WERI-Rb-1 (cell line): ENCODE measurements at places on chromosomes 5 and 9.

- DNase-seq = peak; percentile 8
Measured at GRCh38 chr5:1447671-1448361, 2.6 kb upstream of the SLC6A3 start.

GRCh38 chr5:34469971-34470370 lies 186.2 kb upstream of the RAI14 start:
- DNase-seq = no peak

DNA sequence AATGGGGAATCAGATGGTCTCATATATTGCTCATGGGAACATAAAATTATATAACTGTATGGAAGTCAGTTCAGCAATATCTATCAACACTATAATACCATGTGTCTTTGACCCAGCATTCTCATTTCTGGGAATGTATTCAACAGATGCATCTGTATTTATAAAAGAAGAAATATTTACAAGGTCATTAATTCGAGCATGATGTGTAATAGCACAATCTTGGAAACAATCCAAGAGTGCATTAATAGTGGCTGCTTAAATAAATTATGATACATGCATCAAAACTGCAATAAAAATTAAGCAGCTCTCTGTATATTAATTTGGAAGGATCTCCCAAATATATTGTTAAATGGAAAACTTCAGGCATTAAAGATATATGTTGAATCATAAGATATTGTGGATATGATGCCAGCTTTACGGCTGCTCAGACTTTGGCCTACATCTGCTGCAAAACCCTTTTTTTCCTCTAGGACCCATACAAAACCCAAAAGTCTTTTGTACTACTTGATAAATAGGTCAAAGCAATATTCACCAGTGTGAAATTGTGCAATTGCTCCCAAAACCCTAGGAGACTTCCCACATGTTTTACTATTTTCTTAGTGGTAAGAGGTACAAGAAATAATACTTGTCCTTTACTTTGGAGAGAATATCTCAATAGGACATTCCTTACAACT lies 45.3 kb upstream of the ISOC1 start:
- DNase-seq = no peak

DNA sequence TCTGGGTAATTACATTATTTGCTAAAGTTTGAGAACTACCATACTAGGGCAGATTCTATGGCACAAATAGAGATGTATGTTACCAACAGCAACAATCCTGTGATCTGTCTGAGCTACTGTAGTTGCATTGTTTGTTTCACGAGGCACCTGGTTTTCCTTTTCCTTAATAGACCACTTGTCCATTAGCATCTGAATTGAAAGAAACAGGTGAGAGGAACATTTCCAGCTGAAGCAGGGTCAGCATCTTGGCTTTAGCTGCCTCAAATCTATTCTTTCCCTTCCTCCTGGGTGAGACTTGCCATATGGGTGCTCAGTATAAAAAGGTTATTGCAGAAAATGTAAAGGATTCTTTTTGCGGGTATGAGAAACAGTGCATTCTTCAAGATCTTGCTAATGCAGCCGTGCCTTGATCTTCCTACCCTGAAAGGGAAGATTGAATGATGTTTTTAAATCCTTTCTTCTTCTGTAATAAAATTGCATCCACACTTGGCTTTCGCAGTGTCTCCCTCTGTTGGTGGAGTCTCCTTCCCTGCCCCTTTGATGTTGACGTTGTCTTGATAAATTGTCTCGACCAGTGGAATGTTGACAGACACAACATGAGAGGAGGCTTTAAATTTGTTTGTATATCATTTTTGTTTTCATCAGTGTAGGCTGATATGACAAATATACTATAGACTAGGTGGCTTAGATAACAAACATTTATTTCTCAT lies 118.0 kb upstream of the BRINP1 start:
- no peak for DNase-seq

GRCh38 chr5:121969660-121970295 lies 8.0 kb downstream of the SRFBP1 start:
- no peak for DNase-seq

- DNase-seq = no peak
Measured at GRCh38 chr5:81228084-81228483, 5.0 kb upstream of the CKMT2 start.

DNA sequence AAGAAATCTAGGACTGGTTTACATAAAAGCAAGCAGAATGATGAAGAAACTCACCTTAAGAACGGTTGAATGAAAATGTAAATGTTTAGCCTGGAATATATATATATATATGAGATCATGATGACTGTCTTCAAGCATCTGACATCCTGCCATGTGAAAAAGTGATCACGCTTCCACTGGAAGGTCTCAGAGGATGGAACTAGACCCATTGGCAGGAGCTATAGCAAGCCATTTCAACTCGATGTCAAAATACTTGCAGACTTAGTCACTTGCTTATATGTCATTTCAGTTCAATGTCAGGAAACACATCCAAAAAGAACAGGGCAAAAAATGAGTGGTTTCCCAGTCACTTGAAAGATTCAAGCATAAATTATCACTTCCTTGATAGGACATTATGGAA lies 22.2 kb upstream of the TMEM161B start:
- no peak for DNase-seq

GRCh38 chr9:114602620-114603019 lies 8.5 kb upstream of the TMEM268 start:
- no peak for DNase-seq

- no peak for DNase-seq
Measured at GRCh38 chr5:169298193-169298592, 2.7 kb downstream of the SLIT3 start.

GRCh38 chr5:88542786-88543185 lies 274.1 kb upstream of the TMEM161B start:
- DNase-seq = no peak

- no peak for DNase-seq
Measured at GRCh38 chr5:122063836-122064235, 14.2 kb downstream of the LOX start.

DNA sequence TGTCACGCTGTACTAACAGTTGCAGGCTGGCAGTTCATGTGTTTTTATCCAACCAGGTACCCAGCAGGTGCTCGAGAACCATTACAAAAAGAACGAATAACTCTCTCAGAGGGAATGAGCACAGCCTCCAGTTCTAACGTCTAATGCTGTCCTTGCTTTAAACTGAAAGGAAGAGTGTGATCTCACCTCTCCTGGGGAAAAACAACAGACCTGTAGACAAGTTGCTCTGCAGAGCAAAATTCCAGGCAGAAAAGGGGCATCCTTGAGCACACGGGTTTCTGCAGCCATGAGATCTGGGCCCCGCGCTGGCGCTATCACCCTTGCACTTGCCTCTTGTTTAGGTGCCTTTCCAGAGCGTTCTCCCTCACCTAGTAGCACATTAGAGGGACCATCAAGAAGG lies 92.5 kb upstream of the DNAH5 start:
- DNase-seq = no peak

- DNase-seq = peak; percentile 30
Measured at GRCh38 chr9:131954299-131954698, 125.4 kb downstream of the MED27 start.

DNA sequence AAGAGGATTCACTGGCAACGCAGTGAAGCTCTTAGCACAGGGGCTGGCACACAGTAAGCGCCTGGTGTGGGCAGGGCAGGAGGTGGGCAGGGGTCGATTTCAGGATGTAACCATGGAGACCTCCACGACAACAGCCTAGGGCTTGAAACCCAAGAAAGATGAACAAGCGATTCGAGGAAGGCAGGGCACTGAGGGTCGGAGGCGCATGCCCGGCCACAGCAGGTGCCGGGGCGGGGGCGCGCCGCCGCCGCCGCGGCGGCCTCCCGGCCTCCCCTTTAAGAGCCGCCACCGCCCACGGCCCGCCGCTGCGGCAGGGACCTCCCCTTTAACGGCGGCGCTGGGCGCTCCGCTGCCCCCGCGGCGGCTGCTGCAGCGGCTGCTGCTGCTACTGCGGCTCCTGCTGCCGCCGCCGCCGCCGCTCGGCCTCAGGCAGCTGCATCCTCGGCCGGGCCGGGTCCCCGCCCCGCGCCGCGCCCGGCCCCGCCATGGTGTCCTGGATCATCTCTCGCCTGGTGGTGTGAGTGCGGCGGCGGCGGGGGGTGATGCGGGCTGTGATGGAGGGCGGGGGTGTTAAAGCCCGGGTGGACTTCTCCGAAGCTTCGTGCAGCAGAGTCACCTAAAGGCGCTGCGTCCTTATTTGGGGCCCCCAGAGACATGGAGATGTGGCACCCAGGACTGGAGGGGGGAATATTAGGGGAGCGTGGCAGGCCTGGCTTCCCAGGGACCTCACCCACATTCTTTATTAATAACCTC lies at the start of gene REEP2:
Gene REEP2 (plus strand): TSS at position 334 of the 753 bp plus-strand sequence. CDS start 152 bp downstream, at position 486.
- DNase-seq = peak; percentile 63

DNA sequence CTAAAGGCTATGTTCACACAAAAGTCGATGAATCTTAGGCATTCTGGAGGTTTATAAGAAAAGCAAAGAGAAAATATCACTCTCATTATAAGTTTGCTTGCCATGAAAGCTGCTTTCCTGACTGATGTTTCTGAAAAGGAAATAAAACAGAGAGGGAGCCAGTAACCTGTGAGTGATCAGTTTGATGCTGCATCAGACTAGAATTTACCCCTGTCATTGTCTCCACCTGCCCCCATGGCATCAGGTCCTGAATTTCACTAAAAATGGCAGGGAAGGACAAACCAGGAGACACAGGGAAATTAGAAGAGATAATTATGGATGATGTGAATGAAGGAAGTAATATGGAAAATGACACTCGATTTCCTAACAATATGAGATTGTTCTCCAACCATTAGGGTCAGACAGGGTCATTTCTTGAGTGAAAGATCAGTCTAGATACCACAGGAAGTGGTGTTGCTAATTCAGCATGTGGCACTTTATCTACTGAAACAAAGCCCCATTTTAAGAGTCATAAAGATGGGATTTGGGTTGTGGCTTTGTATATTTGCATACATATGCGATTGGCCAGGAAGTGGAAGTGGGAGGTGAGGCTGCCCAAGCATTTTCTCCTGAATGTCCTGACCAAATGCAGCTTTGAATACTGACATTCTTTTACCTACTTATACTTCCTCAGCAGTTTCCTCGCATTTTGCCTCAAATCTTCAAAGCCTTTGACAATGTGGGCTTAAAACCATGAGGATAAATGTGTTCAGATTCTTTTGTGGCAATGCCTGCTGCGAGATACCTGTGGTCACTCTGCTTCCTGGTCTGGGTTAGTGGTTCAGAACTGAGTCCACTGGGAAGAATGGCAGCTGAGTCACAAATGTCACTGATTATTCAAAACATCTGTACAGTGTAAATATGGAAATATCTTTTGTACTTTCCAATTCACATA lies 29.7 kb downstream of the MEGF10 start:
- no peak for DNase-seq

DNA sequence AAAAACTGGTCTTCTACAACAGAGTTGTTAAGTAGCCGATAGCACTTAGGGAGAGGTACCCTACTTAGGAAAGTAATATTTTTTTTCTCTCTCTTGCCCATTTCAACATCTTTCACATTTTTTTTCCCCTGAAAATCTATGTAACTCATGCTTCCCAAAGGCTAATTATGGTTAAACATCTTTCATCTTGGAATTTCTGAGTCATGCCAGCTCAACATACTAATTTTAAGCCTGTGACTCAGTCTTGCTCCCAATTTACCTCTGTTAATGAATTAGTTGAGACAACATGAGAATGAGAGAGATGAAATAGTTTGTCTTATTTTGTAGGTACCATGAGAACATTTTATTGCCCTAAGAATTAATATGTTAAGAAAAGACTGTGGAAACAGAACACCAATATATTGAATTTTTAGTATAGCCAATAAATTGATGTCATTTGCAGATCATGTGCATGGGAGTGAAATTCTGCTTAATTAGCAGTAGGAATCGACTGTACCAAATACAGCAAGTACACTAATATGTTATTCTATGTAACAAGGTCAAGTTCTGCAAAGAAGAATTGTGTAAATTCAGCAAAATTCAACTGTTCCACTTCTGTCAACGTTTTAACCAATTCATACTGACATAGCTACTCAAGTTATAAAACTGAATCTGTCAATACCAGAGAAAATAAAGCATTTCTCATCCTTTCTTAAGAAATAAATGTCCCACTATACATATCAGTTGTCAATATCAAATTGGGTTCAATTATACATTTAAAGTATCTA lies 550.0 kb downstream of the PTPRD start:
- DNase-seq = no peak

- DNase-seq = no peak
Measured at GRCh38 chr9:127848756-127849504, 5.5 kb downstream of the ENG start.

DNA sequence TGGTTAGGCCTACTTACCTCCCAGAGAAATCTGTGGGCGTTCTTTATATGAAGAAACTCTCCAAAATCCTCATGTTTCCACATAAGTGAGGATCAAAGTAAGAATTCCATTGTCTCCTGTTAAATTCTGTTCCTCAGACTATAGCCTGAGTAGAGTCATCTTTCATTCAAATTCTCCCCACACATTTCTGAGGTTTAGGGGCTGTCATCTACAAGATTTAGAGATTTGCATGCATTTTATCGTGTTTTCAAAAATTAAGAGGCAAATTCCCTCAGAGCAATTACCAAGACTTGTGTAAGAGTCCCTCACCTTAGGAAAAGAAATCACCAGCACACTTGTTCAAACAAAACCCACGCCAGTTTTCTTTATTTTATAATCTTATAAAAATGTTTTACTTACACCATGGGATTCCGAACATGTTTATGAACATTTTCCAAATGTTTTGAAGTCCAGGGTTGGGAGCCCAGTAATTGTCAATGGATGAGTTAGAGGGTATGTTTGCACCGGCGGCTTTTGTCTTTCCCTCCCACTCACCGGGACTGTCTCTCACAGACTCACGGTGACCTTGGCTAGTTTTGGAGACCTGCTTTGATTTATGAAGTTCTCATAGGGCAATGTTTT lies 367.6 kb downstream of the ENC1 start:
- DNase-seq = no peak

GRCh38 chr9:110183208-110184145 lies 24.5 kb downstream of the C9orf152 start:
- peak; percentile 66 for DNase-seq

GRCh38 chr5:14440582-14441431 lies 140.8 kb upstream of the OTULINL start:
- DNase-seq = peak; percentile 68

GRCh38 chr5:38265546-38266179 lies 7.3 kb downstream of the EGFLAM start:
- DNase-seq = peak; percentile 86

DNA sequence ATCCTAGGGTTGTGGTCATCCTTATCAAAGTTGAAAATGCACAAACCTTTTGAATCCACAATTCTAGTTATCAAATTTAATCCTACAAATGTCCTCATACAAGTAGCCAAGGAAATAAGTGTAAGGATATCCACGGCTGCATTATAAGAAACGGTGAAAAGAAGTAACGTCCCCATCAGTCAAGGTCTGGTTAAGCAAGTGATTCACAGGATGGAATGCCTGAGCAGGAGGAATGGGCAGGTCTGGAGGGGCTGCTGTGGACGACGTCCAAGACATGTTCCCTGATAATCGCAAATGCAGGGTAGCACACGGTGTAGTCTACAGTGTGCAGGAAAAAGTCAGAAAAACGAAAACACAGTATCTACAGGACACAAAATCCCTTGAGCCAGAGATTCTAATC lies 118.6 kb downstream of the ADAMTS2 start:
- DNase-seq = no peak

DNA sequence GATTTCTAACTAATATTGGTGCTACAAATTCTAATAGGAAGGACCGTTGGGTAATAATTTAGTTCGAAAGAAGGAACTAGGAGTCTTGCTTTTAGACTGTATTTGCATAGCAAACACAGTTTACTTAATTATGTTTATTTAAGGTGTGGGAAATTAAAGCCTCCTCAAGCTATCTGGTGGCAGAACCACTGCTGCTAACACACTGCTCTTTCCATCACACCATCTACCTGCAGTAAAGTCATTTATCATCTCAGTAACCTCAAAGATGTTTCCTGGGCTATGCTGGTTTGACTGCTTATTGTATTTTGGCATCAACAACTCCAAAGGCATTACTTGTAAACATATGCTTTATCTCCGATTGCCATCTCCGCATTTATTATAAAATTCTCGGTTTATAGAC lies 114.3 kb downstream of the DEPDC1B start:
- no peak for DNase-seq
